DMS 273 treated with DMSO at 0.1 percent for 48 hours (cell line): ENCODE measurements at places on chromosomes 2 and 18.

GRCh38 chr2:147521936-147522335, 322.9 kb upstream of the ACVR2A start:
- no peak for DNase-seq

GRCh38 chr2:178915423-178916173, 108.4 kb upstream of the TTN start:
- no peak for DNase-seq

DNA sequence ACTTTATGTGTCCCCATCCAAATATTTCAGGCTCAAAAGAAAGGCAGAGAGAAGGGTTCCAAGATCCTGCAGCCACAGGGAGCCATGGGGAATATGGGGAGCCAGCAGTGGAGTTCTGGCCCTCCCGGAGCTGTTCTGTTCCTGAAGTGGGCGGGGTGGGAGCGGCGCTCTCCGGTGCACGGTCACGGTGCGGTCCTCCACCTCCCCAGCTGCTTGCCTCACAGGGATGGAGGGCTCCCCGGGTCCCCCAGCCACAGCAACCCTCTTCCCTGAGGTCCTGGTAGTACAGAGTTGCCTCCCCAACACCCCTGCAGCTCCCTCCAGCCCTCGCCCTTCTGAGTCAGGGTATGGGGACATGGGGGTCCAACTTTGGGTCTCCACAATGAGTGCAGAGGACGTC, 26.2 kb upstream of the SNED1 start:
- DNase-seq, result no peak

- DNase-seq, result no peak
These were observed 9.3 kb upstream of the TSN start for GRCh38 chr2:121746071-121746578.

GRCh38 chr2:85449214-85449588, 30.7 kb downstream of the SH2D6 start:
- no peak for DNase-seq

- DNase-seq, result no peak
These were observed 79.3 kb upstream of the LGALSL start for GRCh38 chr2:64374686-64375085.

DNA sequence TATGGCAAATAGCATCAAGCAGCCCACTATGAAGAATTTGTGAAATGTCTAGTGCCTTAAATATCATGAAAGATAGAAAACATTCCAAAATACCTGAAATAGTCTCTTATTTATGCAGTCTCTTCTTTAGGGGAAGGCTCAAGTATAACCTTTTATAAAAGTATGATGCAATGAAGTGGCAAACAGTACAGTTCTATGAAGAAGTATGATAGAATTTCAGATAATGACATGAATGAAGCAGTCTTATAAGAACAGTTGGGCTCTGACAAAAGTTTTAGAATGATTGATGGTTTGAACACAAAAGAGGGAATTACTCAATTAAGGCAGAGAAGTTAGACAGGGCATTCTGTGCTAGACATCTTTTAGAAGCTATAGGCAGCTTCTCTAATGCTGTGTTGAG, 1791.8 kb upstream of the PIK3C3 start:
- no peak for DNase-seq

- DNase-seq, result no peak
These were observed 82.8 kb upstream of the DNMT3A start for GRCh38 chr2:25424426-25425028.

GRCh38 chr2:196149948-196150347, 21.4 kb downstream of the STK17B start:
- DNase-seq, result no peak

GRCh38 chr2:47655563-47655880, 127.4 kb upstream of the MSH6 start:
- DNase-seq, result no peak
